Right lung (tissue), 10 donors: ENCODE measurements at places on chromosomes 13 and 19. TPM values are rescaled to one million over a fixed set of nuclear protein-coding genes. Genes with fewer than 3 reads are reported as not detected.

Gene ATP4B
- polyA plus RNA-seq = 0.47 TPM

Gene RASAL3
- polyA plus RNA-seq = 3.3 TPM

Gene SMAD9
- 32.6 TPM for polyA plus RNA-seq

Gene BABAM1
- polyA plus RNA-seq = 116 TPM

Gene TMEM238
- 0.60 TPM for polyA plus RNA-seq

Gene CTXN1
- 5.0 TPM for polyA plus RNA-seq

Gene PLIN4
- polyA plus RNA-seq = 0.75 TPM

Gene TPP2
- polyA plus RNA-seq = 72.9 TPM

Gene ASPDH
- 1.7 TPM for polyA plus RNA-seq

Gene ZNF491
- 6.3 TPM for polyA plus RNA-seq

Gene RFPL4AL1
- not detected for polyA plus RNA-seq

Gene IGFL3
- not detected for polyA plus RNA-seq

Gene PRX
- polyA plus RNA-seq = 9.7 TPM

Gene ZNF726
- 23.5 TPM for polyA plus RNA-seq

Gene SELENOV
- 0.38 TPM for polyA plus RNA-seq

Gene SSC5D
- polyA plus RNA-seq = 3.1 TPM

Gene ZNF616
- 24.0 TPM for polyA plus RNA-seq

Gene ETHE1
- polyA plus RNA-seq = 18.2 TPM

Gene COL5A3
- polyA plus RNA-seq = 3.6 TPM

Gene DHDH
- 0.80 TPM for polyA plus RNA-seq

Gene ZNF780B
- 40.6 TPM for polyA plus RNA-seq
